ENCODE measurements at places on chromosomes 7 and 10. TPM values are rescaled to one million over a fixed set of nuclear protein-coding genes. Genes with fewer than 3 reads are reported as not detected.

The UPK3BL2 gene
- total RNA-seq = 79.9 TPM

- DNase-seq = no peak
These were observed 127.1 kb downstream of the CLEC2L start for GRCh38 chr7:139650429-139651100.

The TMEM270 gene
- not detected for total RNA-seq

The PARG gene
- 50.2 TPM for total RNA-seq

DNA sequence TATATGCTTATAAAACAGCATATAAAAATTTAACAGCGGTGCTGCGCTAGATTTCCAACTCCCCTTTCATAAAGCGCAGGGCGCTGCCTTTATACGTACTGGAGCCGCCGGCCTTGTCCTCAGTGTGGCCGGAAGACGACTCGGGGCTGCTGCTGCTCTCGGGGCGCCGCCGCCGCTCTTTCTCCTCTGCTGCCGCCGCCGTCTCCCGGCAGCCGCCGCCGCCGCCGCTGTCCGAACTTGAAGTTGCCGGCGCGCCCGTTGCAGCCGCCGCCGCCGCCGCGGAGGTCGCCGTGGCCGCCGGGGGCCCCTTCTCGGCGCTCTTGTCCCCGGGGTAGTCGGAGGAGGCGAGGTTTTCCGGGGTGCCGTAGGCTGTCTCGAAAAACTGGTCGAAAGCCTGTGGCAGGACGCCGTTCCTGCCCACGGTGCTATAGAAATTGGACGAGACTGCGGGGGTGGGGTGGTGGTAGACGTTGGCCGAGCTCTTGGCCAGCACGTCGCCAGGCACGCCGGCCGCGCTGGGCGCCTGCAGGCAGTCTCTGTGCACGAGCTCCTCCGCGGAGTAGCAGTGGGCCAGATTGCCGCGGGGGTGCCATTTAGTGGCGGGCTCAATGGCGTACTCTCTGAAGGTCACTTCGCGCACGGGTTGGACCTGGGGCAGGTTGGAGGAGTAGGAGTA, 557 bp downstream of the HOXA11 start:
- peak; percentile 68 for DNase-seq

DNA sequence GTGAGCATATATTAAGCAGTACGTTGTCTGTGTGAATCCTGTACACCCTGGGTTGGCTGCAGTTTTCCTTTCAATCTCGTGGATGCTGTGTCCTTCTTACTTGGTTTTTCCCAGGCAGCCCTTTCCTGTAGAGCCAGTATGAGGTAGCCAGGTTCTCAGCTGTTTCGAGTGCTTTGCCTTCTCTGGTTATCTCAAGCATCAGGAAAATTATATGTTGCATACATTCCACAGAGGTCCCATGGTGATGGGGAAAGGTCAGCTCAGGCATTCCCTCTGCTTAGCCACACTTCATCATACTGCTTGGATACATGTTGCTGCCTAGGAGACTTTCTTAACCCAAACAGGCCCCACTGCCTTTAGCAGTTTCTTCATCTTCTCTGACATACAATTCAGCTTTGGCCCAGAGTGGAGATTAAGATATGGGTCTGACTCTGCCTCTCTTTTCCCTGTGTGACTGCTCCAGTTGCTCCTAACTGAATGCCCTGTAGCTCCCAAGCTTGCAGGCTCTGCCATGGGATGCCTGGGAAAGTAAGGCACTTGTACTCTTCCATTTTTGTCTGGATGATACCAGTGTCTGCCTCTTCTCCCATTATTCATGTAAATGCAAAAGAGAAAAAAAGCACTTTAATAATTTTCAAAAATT, 11.3 kb downstream of the GNAI1 start:
- no peak for DNase-seq

- DNase-seq = no peak
These were observed 8.8 kb downstream of the ACSL5 start for GRCh38 chr10:112382515-112383235.

GRCh38 chr10:13844651-13845050, 257.9 kb downstream of the PRPF18 start:
- no peak for DNase-seq

Measured in B cell (primary cell).